ENCODE measurements at places on chromosomes 7 and 10.

DNA sequence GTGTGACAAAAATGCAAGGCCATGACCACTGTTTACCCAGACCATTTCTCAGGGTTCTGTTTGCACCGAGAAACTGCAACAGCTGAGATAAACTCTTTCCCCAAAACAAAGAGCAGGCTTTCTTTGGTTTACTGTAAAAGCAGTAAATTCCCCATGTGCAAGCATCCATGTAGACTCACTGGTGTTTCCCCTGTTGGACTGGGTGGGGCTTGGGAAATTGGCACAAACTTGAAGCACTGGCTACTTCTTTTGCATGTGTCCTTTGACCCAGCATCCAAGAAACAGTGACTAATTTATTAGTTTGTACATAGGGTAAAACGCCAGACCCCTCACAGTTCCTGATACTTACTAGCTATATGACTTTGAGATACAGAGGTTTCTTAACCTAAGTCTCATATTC lies 12.3 kb downstream of the IQUB start:
- DNase-seq, result no peak

DNA sequence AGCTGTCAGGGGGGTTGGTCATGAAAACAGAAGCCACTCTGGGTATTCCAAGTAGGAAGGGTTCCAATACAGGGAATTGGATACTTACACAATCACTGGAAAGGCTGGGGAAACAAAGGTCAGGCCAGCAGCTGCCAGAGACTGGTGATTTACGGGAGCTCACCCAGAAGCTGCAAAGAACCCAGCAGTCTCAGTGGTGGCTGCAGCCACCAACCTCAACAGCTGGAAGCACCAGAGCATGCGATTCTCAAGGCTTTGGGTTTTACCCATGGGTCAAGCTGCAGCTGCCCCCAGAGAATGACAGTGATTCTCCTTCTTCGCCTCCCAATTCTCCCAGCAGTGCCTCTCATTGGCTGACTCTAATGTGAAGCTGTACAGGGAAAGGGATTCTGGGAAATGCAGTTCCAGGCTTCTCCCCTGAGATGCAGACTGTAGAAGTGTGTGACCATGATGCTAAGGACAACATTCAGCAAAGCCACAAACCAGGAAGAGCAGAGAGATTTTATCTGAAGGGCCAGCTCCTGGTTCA lies 107.2 kb upstream of the TCF7L2 start:
- DNase-seq, result no peak

DNA sequence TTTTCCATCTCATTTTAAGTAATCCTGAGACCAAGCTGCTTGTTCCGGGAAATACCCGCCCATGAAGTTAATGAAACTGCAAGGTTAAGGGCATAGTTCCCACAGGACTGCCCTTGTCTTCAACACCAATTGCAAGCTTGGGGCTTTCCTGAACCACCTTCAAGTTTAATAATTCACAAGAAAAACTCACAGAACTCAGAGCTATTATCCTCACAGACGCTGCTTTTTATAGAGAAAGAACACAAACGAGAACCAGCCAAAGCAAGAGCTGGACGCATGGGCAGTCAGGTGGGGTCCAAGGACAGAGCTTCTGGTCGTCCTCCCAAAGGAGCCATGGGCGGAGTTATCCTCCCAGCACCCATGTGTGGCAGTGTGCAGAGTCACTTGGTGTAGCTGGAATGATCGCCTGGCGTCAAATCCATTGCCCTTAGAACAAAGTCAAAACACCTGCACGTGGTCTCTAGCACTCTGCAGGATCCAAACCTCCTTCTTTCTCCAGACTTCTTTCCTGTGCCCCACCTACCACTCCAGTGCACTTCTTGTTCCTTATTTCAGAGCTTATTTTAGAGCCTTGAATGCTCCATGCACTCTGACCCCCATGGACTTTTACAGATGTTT lies 56.7 kb downstream of the SNX10 start:
- DNase-seq, result no peak

GRCh38 chr7:18573410-18574234 lies 78.1 kb downstream of the HDAC9 start:
- no peak for DNase-seq

GRCh38 chr7:20116869-20117268 lies 100.3 kb downstream of the MACC1 start:
- DNase-seq, result no peak

- DNase-seq, result no peak
Measured at GRCh38 chr7:118104812-118105441, 79.0 kb upstream of the LSM8 start.

- no peak for DNase-seq
Measured at GRCh38 chr10:85599081-85599480, 767.5 kb downstream of the GRID1 start.

- DNase-seq, result no peak
Measured at GRCh38 chr10:117075064-117075463, 63.0 kb downstream of the VAX1 start.

- no peak for DNase-seq
Measured at GRCh38 chr10:66307826-66308225, 618.0 kb upstream of the LRRTM3 start.

GRCh38 chr10:20713420-20713819 lies 183.7 kb downstream of the NEBL start:
- no peak for DNase-seq

- DNase-seq, result no peak
Measured at GRCh38 chr10:119831656-119832055, 41.0 kb downstream of the MCMBP start.
